ENCODE measurements at places on chromosomes 11 and 22. TPM values are rescaled to one million over a fixed set of nuclear protein-coding genes. Genes with fewer than 3 reads are reported as not detected.
A peak's percentile ranks its signal among the peaks of the same experiment; 100 is the strongest.

DNA sequence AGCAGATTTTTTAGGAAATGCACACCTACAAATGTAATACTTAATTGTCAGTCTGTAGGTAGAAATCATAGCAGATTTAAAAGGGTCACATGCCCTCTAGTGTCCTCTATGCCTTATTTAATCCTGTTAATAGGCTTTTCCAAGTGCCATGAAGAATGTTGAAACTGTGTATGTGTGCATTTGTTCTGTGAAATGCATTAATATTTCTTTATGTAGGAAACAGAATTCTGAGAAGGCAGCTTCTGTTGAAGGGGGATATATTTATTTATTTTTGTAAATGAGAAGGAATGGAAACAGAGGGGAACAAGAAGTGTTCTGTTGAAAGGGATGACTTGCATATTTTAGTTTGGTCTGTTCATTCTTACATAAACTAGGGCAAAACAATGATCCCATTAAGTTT is 51.0 kb downstream of the SVIP start:
- H3K36me3 ChIP-seq: no peaks in the 10 kb centered on the region
- DNase-seq: no peak
- H3K27ac ChIP-seq: no peak overlapping the region
- no peaks in the 10 kb centered on the region for H3K27me3 ChIP-seq
- H3K4me3 ChIP-seq: no peak overlapping the region

GRCh38 chr11:35479731-35480130 is 45.7 kb downstream of the PAMR1 start:
- DNase-seq: no peak
- H3K4me3 ChIP-seq: no peak overlapping the region
- H3K27me3 ChIP-seq: peaks cover 28% of the 10 kb centered on the region
- H3K4me1 ChIP-seq: no peaks in the 10 kb centered on the region

DNA sequence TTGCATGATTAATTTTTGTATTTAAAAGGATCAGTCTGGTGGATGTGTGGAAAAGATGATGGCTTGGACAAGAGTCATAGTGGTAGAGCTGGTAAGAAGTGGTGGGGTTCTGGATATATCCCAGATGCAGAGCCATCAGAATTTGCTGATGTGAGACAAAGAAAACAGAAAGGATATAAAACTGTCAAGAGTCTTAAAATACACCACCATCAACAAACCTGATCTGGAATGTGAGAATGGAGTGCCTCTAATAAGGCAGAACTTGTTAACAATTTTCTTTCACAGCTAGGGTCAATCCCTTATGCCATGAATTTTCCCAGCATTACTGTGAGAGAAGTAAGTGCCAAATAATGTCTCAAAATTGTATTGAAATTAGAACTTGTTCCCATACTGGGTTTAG is 215.4 kb downstream of the METTL15 start:
- H3K4me3 ChIP-seq: no peak overlapping the region
- H3K27me3 ChIP-seq: no peaks in the 10 kb centered on the region
- H3K27ac ChIP-seq: no peak overlapping the region

DNA sequence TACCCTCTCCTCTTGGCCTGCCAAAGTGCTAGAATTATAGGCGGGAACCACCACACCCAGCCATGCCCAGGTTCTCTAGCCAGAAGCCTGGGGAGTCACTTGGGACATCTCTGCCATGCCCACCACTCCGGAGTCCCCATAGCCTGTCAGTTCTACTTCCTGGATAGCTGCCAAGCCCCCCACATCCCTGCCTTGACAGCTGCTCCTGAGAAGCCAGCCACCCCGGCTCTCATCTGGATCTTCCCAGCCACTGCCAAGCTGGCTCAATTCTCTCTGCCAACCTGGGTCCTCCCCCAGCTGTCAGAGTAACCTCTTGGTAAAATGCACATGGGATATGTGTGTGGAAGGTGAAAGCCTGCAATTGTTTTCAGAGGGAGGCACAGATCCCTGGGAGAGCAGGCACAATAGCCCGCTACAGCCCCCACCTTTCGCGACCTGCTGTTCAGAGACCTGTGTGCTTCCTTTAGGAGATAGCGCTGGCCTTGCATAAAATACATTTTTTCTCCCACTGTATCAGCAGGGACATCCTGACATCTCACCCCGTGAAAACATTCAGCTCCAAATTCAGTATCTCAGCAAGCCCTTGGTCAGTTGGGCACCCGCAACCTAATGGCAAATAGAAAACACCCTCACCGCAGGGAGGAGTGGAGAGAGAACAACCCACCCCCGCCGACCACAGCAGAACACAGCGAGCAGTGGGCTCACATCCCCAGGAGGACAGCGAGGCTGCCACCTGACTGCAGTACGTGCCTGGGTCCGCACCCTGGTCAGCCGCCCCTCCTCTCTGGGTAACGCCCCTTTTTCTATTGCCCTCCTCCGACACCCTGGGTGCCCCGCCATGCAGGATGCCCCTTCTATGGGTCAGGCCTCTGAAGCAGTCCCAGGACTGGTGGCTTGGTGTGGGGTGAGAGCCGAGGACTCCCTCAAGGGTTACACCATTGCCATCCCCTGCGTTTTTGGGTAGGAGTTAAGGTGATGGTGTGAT is 1342.2 kb downstream of the BRD1 start:
- no peak overlapping the region for H3K4me3 ChIP-seq
- DNase-seq: no peak
- H3K36me3 ChIP-seq: no peaks in the 10 kb centered on the region
- H3K27ac ChIP-seq: no peak overlapping the region
- peaks cover 21% of the 10 kb centered on the region for H3K27me3 ChIP-seq

GRCh38 chr11:31408201-31408600 is 38.5 kb downstream of the DNAJC24 start:
- H3K36me3 ChIP-seq: no peaks in the 10 kb centered on the region
- no peaks in the 10 kb centered on the region for H3K4me1 ChIP-seq
- no peak overlapping the region for H3K4me3 ChIP-seq
- no peak for DNase-seq

- no peaks in the 10 kb centered on the region for H3K36me3 ChIP-seq
- H3K27ac ChIP-seq: no peak overlapping the region
- no peak for DNase-seq
- H3K4me3 ChIP-seq: no peak overlapping the region
Measured at GRCh38 chr22:20159076-20159475, 8.2 kb upstream of the CCDC188 start.

GRCh38 chr11:114586797-114587196 is 8.8 kb downstream of the NXPE4 start:
- no peaks in the 10 kb centered on the region for H3K36me3 ChIP-seq
- no peak for DNase-seq
- no peak overlapping the region for H3K27ac ChIP-seq
- H3K4me1 ChIP-seq: no peaks in the 10 kb centered on the region
- H3K27me3 ChIP-seq: no peaks in the 10 kb centered on the region

GRCh38 chr11:114263513-114264170 is 32.6 kb upstream of the NNMT start:
- DNase-seq: no peak
- no peak overlapping the region for H3K27ac ChIP-seq
- no peaks in the 10 kb centered on the region for H3K4me1 ChIP-seq
- no peaks in the 10 kb centered on the region for H3K36me3 ChIP-seq
- H3K4me3 ChIP-seq: no peak overlapping the region
- H3K27me3 ChIP-seq: peaks cover 7% of the 10 kb centered on the region

DNA sequence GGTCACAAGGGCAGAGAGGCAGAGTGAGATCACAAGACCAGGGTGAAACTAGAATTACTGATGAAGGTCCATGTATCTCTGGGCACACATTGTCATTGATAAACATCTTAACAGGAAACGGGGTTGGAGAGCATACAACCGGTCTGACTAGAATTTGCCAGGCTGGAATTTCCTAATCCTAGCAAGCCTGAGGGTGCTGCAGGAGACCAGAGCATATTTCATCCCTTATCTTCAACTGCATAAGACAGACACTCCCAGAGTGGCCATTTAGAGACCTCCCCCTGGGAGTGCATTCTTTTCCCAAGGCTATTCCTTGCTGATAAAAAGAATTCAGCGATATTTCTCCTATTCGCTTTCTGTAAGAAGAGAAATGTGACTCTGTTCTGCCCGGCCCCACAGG is 84.6 kb upstream of the IZUMO1R start:
- H3K27ac ChIP-seq: no peak overlapping the region
- H3K36me3 ChIP-seq: no peaks in the 10 kb centered on the region
- no peaks in the 10 kb centered on the region for H3K27me3 ChIP-seq
- no peak overlapping the region for H3K4me3 ChIP-seq
- no peaks in the 10 kb centered on the region for H3K4me1 ChIP-seq

GRCh38 chr11:64802370-64803157 is 450 bp downstream of the MAP4K2 start:
- H3K4me1 ChIP-seq: peaks cover 14% of the 10 kb centered on the region
- DNase-seq: no peak
- peaks cover 41% of the 10 kb centered on the region for H3K36me3 ChIP-seq
- peak overlapping the region; percentile 82 for H3K4me3 ChIP-seq
- no peaks in the 10 kb centered on the region for H3K27me3 ChIP-seq

GRCh38 chr22:27772984-27773498 is 28.5 kb downstream of the MN1 start:
- no peaks in the 10 kb centered on the region for H3K36me3 ChIP-seq
- DNase-seq: no peak
- H3K4me3 ChIP-seq: no peak overlapping the region
- H3K27ac ChIP-seq: no peak overlapping the region
- H3K27me3 ChIP-seq: peaks cover 3% of the 10 kb centered on the region

- no peak overlapping the region for H3K4me3 ChIP-seq
- H3K27ac ChIP-seq: no peak overlapping the region
- no peaks in the 10 kb centered on the region for H3K4me1 ChIP-seq
- DNase-seq: no peak
Measured at GRCh38 chr22:26806445-26807175, 149.2 kb downstream of the MIAT start.

- H3K4me3 ChIP-seq: no peak overlapping the region
- H3K36me3 ChIP-seq: no peaks in the 10 kb centered on the region
- H3K27ac ChIP-seq: no peak overlapping the region
- H3K4me1 ChIP-seq: peaks cover 2% of the 10 kb centered on the region
- peaks cover 21% of the 10 kb centered on the region for H3K27me3 ChIP-seq
Measured at GRCh38 chr11:36131721-36132397, 157.4 kb downstream of the COMMD9 start.

DNA sequence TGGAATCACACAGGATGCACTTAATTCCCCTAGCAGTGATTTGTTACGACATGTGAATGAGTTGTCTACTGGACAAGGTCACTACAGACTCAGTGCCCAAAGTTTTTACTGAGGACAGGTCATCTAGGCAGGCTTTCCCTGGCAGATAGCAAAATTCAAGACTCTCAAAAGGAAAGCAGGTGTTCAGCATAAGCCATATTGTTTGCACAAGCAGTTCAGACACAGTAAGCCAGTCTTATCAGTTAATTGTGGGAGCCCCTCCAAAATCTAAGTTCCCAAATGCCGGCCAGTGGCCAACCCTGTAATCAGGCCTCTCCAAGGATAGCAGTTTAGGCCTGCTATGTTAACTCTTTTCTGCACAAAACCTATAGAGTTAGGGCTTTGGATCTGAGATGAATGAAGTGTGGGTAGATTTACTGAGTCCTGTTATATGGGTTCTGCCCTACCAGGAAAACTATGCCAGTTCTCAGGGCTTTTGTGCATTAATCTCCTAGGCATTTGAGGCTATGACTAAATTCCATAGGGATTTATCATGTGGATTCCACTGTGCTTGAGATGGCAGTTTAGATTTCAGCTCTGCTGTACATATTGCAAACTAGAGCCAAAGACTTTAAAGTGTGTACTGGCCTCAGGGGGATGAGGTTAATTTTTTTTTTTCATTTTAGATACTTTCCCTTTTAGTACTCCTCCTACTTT is 4.8 kb upstream of the ARHGEF12 start:
- H3K36me3 ChIP-seq: no peaks in the 10 kb centered on the region
- no peak overlapping the region for H3K27ac ChIP-seq
- peaks cover 14% of the 10 kb centered on the region for H3K4me1 ChIP-seq
- DNase-seq: no peak

DNA sequence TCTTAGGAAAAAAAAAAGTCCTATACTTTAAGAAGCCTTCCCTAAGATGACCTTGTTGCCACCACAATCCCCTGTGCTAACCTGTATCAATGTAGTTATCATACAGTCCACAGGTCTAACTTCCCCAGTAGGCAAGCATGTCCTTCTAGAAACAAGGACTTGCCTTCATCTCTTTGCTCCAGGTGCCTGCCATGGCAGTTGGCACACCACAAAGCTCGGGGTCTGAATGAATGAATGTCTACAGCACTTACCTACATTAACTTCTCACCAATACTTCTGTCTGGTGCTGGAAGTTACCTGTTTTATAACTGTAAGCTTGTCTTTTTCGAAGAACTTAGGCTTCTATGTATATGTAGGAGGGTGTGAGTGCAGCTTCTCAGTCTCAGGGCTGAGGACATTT is 23.4 kb downstream of the CLPB start:
- no peak overlapping the region for H3K27ac ChIP-seq
- no peaks in the 10 kb centered on the region for H3K36me3 ChIP-seq
- DNase-seq: no peak
- peaks cover 16% of the 10 kb centered on the region for H3K4me1 ChIP-seq

DNA sequence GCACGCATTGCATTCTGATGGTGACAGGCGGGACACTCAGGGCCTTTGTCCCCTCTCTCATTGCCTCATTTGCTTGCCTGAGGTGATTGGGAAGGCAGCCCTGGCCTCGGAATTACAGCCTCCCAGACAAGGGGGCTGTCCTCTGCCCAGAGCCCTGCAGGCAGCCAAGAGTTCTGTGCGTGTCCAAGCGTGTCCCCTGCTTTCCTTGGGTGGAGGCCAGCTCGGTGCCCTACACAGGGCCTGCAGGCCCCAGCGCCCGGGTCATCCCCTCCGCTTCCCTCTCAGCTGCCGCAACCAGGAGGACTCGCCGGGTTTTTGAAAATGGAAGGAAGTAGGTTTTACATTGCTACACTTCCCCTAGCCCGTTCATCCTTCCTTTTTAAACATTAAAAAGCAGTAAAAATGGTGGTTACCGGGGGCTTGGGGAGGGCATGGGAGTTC is 1.9 kb downstream of the GRAMD4 start:
- no peak overlapping the region for H3K27ac ChIP-seq
- no peak overlapping the region for H3K4me3 ChIP-seq
- H3K27me3 ChIP-seq: no peaks in the 10 kb centered on the region
- DNase-seq: no peak

GRCh38 chr22:35219012-35219411 is 38.3 kb upstream of the HMGXB4 start:
- no peak for DNase-seq
- no peaks in the 10 kb centered on the region for H3K27me3 ChIP-seq
- no peaks in the 10 kb centered on the region for H3K36me3 ChIP-seq
- H3K4me1 ChIP-seq: no peaks in the 10 kb centered on the region
- no peak overlapping the region for H3K27ac ChIP-seq
- H3K4me3 ChIP-seq: no peak overlapping the region

DNA sequence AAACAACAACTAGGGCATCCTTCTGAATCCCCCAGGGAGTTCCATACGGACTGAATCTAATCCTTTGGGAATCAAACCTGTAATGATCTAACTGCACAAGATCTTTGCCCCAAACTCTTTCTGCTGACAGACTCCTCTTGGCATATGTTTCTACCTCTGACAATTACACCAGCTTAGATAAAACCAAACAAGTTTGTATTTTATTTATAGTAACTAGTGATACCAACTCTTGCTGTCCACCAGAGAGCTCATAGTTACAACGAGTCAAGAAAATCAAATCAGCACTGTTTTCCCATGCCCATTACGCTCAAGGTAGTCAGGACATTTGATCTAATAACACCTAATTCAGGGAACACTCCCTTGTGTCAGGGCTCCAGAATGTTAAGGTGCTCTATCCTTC is 972.0 kb downstream of the NTM start:
- H3K4me1 ChIP-seq: peaks cover 11% of the 10 kb centered on the region
- DNase-seq: no peak
- no peak overlapping the region for H3K27ac ChIP-seq
- no peaks in the 10 kb centered on the region for H3K36me3 ChIP-seq

Gene ISX
- not detected for total RNA-seq

Gene DEFB131B
- not detected for total RNA-seq

Gene CHRM4
- 0.23 TPM for total RNA-seq

Gene OR5D14
- total RNA-seq: not detected

Gene TBCEL
- total RNA-seq: 8.2 TPM

Gene NCR3LG1
- total RNA-seq: 11.4 TPM

Gene DCPS
- 39.8 TPM for total RNA-seq

All from activated T-helper 2 cell treated with anti-CD3 and anti-CD28 coated beads, Interferon-gamma antibody, Interleukin-2, Interleukin-4, amounts not matched to agents 10 μg/mL and 5 μg/mL and 100 μg/mL, durations not matched to agents 14 hours and 24 hours and 36 hours (primary cell).